ENCODE measurements at places on chromosomes 13 and 19.

- no peak for DNase-seq
These were observed 281.4 kb downstream of the LHFPL6 start for GRCh38 chr13:39321574-39321973.

DNA sequence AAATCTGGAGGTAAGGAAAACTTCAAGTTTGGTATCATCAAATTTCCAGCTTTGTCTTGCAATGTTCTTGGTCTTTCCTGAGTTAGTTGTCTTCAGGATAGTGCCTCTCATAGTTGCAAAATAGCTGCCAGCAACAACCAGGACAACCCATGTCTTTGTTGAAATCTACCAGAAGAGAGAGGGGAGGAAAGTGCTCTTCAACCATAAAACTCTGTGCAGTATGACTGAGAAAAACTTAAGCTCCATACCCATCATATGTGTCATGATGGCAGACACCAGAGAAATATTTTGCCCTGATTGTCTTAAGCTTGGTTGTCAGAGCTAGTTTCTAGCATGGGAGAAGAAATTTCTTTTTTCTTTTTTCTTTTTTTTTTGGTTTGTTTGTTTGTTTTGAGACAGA, 103.3 kb downstream of the SPRY2 start:
- no peak for DNase-seq

DNA sequence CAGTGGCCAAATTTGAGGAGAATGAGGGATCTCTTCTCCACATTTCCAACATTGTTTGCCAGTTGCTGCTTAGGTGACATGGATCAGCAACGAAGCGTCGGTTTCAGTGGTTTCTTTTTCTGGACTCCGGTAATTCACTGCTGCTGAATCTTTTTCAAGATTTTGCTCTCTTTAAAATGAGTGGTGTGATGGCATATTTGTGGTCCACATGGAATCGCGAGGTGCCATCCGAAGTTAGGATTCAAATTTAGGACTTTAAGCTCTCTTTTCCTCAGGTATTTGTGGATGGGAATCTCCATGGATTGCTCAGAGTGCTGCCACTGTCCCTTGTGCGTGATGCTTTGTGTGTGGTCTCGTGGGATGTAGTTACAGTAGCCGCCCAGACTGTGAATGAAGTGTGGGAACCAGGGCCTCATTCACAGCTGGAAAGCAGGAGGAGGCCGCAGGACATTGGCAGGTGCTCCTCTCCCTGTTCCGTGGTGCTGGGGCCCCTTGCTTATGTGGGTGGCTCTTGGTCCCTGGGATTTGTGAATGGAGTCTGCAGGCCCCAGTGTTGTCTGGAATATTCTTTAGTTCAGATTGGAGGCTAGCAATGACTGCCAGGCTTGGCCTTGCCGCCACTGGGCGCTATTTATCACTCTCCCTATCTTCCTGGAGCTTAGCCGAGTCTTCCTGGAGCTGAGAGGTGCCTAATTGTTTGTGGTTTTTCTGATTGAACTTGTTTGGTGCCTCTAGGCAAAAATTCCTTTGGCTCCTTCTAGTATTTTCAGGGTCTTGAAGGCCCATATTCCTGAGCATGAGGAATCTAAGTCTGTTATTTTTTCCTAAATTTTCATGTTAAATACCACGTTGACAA, 1.5 kb downstream of the ILF3 start:
- peak; percentile 38 for DNase-seq

GRCh38 chr13:20696073-20696472, 7.4 kb upstream of the IL17D start:
- no peak for DNase-seq

GRCh38 chr19:38004186-38004520, 97.1 kb downstream of the SIPA1L3 start:
- no peak for DNase-seq

GRCh38 chr13:74158028-74158427, 23.8 kb upstream of the KLF12 start:
- no peak for DNase-seq

DNA sequence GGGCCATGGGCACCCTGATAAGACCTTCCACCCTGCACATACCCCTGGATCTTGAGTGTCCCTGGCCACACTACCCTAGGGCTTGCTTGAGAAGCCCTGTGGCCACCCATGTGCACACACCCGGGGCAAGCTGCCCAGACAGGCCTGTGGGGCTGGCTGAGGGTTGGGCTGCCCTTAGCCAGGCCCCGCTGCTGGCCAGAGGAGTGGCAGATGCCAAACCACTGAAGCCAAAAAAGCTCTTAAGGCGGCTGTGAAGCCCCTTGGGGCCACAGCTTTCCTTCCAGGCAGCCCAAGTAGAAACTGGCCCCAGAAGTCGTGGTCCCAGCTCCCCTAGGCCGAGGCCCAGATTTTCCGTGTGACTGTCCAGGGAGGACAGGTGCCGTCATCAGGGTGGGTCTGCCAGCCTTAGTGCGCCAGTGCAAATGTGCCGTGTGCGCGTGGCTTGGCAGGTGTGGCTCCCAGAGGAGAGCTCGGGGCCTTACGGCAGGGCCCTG, 14.8 kb downstream of the CEBPG start:
- no peak for DNase-seq

- no peak for DNase-seq
These were observed 68.7 kb downstream of the IPO5 start for GRCh38 chr13:98022210-98022609.

GRCh38 chr19:46863818-46864629, 3.2 kb downstream of the ARHGAP35 start:
- no peak for DNase-seq

- no peak for DNase-seq
These were observed 246.7 kb downstream of the PCDH17 start for GRCh38 chr13:57878291-57878690.

GRCh38 chr19:55536951-55537740, at the start of gene SBK2:
Gene SBK2, minus strand, starts transcription at chr19:55537133. Its CDS starts 839 bp downstream, at chr19:55536294.
- no peak for DNase-seq

GRCh38 chr19:36101550-36102327, 9.2 kb upstream of the OVOL3 start:
- DNase-seq, result no peak

DNA sequence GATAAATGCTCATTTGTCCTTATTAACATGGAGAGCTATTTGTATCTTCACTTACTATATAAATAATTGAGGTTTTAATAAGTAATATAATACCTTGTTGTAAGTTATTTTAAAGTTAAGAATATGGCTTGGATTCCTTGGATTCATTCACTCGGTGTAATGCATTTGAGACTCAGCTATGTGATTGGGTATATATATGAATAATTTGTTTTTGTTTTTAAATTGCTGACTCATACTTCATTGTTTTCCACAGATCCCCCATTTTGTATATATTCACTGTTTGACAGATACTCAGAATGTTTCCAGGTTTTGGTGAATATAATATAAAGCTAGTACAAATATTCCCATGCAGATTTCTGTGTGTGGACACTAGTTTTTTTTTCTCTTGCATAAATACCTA, 6.8 kb upstream of the CEACAM18 start:
- no peak for DNase-seq
